ENCODE measurements at places on chromosomes 12 and 14.

GRCh38 chr12:132765361-132765760, 3.7 kb upstream of the ANKLE2 start:
- DNase-seq: no peak
- no peak overlapping the region for H3K4me3 ChIP-seq
- H3K27ac ChIP-seq: peak overlapping the region; percentile 49
- peaks cover 12% of the 10 kb centered on the region for H3K4me1 ChIP-seq
- no peaks in the 10 kb centered on the region for H3K27me3 ChIP-seq
- H3K36me3 ChIP-seq: 0 out of 2 replicates have a peak, but pooled peaks cover under 1% of the 10 kb centered on the region

GRCh38 chr14:60915781-60916180, 65.1 kb downstream of the TRMT5 start:
- H3K4me1 ChIP-seq: no peaks in the 10 kb centered on the region
- H3K27me3 ChIP-seq: no peaks in the 10 kb centered on the region
- H3K27ac ChIP-seq: no peak overlapping the region
- no peak overlapping the region for H3K4me3 ChIP-seq
- DNase-seq: no peak

- H3K27me3 ChIP-seq: no peaks in the 10 kb centered on the region
- no peaks in the 10 kb centered on the region for H3K36me3 ChIP-seq
- H3K27ac ChIP-seq: no peak overlapping the region
- DNase-seq: no peak
Measured at GRCh38 chr14:35213143-35213788, 78.9 kb upstream of the PSMA6 start.

DNA sequence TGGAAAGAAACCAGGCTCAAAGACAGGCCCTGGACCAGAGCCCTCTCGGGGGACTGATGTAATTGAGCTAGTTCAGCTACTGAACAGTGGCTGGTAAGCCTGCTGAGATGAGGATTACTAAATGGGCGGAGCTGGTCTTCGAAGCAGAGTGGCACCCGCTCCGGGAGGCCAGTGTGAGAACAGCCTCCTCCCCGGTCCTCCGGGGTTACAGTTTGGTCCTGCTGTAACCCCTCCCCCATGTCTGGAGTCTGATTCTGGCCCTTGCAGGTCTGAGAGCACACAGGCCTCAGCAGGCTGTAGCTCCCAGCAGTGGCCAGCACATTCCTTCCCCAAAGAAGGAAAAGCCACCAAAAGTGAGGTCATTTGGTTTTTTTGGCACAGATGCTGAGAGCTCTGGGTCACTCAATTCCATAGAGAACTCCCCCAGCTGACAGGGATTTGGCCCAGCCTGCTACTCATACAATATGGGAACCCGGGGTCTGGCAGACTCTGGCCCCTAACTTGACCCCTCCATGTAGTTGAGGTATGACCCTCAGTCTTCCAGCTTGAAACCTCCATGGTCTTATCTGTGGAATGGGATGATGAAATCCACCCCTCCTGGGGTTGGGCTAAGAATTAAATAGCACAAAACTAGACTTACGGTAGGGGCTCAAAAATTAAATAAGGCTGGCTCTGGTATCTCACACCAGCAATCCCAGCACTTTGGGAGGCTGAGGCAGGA, 39.0 kb downstream of the ACTN1 start:
- H3K27me3 ChIP-seq: no peaks in the 10 kb centered on the region
- H3K4me1 ChIP-seq: peaks cover 85% of the 10 kb centered on the region
- no peaks in the 10 kb centered on the region for H3K36me3 ChIP-seq
- H3K27ac ChIP-seq: no peak overlapping the region

All from WTC11 (cell line).